Foreskin keratinocyte (primary cell): ENCODE measurements at places on chromosomes 1 and 21. TPM values are rescaled to one million over a fixed set of nuclear protein-coding genes. Genes with fewer than 3 reads are reported as not detected.

DNA sequence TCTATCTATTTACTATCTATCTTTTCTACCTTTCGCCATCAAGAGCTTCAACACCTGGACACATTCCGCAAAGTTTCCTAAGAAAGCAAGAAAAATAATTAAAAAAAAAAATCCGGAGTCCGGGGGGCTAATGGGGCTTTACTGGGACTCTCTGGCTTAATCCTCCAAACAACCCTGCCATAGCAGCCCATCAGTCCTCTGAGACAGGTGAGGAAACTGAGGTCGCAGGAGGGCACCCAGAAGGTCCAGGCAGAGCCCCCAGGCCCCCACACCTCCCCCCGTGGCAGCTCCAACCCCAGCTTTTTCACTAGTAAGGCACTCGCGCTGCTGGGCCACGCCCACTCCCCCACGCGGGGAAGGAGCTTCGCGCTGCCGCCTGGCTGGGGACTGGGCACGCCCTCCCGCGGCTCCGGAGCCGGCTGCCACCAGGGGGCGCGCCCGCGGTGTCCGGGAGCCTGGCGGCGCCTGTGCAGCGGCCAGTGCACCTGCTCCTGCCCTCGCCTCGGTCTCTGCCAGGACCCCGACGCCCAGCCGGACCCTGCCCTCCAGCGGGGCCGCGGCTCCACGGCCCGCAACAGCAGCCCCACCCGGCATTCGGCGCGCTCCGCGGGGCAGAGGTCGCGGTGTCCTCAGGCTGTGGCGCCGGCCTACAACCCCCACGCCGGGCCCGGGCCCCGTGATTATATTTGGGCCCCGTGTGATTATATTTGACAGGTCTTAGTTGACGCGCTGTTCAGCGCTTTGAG is 54.1 kb upstream of the SAMD11 start:
- DNase-seq = no peak

DNA sequence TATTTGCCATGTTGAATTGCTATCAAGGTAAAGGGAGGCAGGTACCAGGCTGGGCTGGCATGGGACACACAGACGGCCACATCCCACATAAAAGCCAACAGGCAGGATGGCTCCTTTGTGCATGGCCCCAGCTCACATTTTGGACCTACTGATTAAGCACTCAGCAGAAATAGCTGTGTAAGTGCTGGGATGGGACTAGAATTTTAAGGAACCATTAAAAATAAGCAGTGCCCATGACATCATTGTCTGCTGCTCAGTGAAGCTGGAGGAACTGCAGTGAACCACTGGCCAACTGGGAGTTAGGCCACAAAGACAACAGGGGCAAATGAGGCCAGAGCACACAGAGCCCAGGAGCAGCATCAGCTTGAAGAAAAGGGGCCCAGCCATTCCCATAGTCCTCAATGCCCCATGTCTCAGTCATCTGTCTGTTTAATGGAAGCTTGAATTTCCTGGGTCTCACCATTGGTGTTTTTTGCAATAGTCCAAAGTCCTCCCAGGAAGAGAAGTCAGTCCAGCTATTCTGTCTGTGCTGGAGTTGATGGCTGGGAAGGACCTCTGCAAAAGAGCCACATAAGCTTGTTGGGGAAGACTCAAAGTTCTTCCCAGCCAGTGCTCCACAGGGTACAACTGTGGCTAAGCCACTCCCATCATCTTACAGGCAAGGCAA is 45.3 kb upstream of the TNR start:
- DNase-seq = no peak

DNA sequence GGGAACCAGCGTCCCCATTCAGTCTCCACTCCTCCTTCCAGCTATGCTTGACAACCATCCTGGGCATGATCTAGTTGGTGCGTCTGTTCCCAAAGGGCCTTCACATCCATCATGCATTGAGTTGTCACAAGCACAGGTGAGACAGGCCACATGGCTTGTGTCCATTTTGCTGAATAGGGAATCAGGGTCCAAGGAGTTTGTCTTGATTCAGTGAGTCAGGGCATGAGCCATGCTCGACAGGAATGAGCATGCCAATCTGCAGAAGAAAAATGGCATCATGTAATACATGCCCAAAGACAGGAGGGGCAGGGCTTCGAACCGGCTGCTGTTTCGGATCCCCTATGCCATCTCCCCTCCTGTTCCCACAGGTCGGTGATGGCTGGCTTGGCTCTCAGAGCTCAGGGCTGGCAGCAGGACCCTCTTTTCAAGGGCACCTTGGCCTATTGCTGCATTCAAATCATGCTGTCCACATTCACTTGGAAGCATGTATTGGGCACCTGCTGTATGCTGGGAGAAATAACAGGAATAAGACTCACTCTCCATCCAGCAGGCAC is 44.5 kb downstream of the PKP1 start:
- DNase-seq = no peak

GRCh38 chr1:41416552-41417334 is 55.5 kb downstream of the FOXO6 start:
- peak; percentile 44 for DNase-seq

DNA sequence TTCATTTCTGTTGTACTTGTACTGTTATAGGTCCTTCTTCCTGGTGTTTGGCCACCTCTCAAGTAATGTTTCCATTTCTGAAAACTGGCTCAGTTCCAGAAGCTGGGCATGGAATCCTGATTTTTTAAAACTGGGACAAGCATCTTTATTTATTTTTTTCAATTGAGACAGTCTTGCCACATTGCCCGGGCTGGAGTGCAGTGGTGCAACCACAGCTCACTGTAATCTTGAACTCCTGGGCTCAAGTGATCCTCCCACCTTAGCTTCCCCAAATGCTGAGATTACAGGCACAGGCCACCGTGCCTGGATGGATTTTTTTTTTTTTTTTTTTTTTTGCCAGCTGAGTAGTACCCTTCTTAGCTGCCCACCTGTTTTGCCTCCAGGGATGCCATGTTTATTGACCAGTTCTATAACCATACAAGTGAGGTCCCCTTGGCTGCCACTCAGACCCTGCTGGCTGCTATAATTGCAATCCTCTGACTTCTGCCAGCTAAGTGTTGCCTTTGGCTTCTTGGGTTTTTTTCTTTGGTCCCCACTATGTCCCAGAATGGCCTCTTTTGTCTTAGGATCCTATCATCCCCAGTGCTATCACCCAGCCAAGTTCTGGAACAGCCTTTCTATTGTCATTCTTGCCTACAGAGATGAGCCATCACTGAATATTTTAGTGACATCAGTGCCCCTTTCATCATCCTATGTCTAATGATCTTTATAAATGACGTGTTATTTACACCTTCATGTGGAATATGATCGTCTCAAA is 3.9 kb upstream of the DIP2A start:
- DNase-seq = no peak

DNA sequence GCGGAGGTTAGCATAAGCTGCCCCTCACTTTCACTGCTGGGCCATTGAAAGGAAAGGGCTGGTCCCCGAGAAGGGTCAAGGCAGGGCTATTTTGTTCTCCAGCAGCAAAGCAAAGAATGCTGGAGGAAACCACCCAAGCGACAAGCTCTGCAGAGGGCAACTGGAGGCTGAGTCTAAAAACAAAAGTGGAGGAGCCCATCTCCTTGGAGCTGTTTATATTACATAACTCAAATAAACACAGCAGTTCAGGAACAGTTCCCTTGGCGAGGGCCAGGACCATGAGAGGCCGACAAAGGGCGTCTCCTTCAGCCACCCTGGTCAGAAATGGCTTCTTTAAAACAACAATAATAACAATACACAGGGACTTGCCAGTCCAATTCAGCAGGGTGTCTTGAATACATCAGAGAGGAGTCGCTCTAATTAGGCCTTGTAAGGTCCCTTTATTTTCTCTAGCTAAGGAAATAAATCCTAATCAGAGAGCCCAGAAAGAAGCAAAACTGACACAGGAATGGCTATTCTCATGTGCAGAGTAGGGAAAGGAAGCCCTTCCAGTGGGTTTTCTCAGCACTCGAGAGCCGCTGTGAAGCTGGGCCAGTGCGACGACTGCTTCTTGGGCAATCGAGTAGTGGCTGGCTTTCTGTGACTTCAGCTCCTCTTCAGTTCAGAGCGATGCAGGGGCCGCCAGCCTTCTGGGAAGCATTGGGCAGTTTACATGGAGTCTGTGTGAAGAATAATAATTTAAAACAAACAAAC is 57.0 kb upstream of the TARBP1 start:
- DNase-seq = no peak

DNA sequence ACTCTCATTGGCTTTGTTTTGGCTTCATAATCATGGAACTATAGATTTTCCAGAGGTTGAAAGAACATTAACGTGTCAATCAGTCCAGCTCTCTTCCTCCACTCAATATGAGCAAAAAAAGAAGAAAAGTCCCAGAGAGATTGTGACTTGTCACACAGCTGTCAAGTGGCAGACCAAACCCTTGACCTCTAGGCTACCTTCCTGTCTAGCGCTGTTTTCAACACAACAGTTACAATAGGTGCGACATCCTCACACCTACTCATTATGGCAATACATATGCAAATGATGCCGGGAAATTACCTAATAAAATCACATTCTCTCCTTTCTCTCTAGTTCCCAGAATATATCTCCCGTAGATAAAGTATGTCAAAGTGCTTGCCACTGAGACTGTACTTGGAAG is 1.1 kb downstream of the WARS2 start:
- no peak for DNase-seq

GRCh38 chr1:90835661-90836344 is 118.7 kb upstream of the BARHL2 start:
- DNase-seq = no peak

- no peak for DNase-seq
Measured at GRCh38 chr1:1087351-1088028, 13.4 kb upstream of the RNF223 start.

GRCh38 chr1:65166572-65167305 is 18.7 kb downstream of the AK4 start:
- no peak for DNase-seq

DNA sequence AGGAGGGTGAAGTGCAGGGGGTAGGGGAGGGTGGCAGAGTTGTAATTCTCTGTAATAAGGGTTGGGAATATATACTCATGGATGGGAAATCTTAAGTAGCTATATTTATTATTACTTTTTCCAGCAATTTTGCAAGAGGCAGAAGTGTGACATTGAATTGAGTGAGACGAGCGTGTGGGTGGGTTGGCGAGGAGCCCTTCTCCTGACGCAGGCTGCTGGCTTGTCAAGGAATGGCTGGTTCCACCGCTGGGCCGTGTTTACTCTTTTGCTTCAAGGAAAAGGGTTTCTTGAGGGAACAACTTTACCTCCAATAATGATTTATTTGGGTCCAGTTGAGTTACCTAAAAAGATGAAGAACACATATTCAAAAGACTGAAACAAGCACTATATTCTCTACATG is 17.9 kb upstream of the DMRTA2 start:
- DNase-seq = no peak

DNA sequence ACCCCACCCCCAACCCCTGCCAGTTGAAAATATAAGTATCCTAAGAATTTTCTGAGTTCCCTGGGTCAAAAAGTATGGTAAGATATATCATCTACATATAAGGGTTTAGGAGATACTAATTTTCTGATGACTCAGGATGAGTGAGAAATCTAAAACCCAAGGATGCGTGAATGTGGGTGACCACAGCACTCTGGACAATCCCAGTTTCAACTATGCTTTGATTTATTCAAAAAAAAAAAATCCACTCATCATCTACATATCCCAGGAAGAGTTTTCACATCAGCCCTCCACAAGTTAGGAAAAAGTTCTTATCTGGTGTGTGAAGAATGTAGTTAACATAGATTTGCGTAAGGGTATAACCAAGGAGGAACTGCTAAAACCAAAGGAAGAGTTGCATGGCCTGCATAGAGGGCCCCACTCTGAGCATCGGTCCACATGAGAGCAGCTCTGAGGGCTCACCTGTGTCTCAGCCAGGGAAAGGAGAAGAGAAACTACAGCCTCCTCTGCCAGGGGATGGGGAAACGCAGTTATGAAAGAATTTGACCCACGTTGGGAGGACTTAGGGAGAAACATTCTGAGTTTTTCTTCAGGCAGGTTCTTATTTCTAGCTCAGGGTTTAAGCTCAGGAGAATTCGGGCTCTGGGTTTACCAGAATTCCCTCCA is 18.8 kb downstream of the LAMB3 start:
- no peak for DNase-seq

GRCh38 chr1:183685112-183685713 is 32.1 kb upstream of the APOBEC4 start:
- DNase-seq = no peak

DNA sequence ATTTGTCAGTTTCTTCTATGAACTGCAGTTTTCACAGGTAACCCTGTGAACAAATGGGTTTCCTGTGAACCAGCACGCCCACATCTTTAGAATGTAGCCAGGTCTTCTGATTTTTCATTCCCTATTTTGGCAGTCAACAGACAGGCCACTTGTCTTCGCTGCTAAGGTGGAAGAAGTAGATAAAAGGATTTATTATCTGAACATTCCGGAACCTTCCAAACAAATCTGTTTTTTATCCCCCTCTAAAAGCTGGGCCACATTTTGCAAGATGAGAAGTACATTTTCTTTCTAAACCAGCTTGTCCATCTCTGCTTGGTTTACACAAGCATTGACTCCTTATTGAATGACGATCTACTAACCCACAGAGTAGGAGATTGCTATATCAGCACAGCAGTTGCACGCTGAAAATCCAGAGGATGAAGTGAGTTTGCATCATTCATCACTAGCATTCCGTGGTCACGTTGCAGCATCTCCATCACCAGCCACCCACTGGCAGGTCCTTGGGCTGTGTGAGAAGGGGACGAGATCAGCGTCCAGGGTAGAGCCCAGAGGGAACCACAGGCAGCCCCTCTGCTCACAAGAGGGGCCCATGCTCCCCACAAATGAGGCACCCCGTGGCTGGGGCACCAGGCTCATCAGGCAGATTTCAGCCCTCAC is 83.5 kb downstream of the TOMM20 start:
- no peak for DNase-seq

Gene CHI3L1
- not detected in 2 replicates for total RNA-seq

Gene CD1C
- not detected in 2 replicates for total RNA-seq

Gene OR2T2
- not detected in 2 replicates for total RNA-seq

Gene CDK18
- total RNA-seq = 13.5 and 14.2 TPM in 2 replicates

Gene RNU1-2
- total RNA-seq = 2,556 and 4,441 TPM in 2 replicates

Gene CFHR1
- not detected in 2 replicates for total RNA-seq

Gene TBX19
- total RNA-seq = 0.24 and 0.32 TPM in 2 replicates

Gene MEGF6
- total RNA-seq = 0.63 and 0.92 TPM in 2 replicates

Gene CLIC6
- total RNA-seq = 0.03 and 0.04 TPM in 2 replicates

Gene KPRP
- 0.46 and 0.78 TPM in 2 replicates for total RNA-seq

Gene RASSF5
- 2.4 and 2.8 TPM in 2 replicates for total RNA-seq
